ENCODE measurements at places on chromosomes 2 and 18. TPM values are rescaled to one million over a fixed set of nuclear protein-coding genes. Genes with fewer than 3 reads are reported as not detected.

DNA sequence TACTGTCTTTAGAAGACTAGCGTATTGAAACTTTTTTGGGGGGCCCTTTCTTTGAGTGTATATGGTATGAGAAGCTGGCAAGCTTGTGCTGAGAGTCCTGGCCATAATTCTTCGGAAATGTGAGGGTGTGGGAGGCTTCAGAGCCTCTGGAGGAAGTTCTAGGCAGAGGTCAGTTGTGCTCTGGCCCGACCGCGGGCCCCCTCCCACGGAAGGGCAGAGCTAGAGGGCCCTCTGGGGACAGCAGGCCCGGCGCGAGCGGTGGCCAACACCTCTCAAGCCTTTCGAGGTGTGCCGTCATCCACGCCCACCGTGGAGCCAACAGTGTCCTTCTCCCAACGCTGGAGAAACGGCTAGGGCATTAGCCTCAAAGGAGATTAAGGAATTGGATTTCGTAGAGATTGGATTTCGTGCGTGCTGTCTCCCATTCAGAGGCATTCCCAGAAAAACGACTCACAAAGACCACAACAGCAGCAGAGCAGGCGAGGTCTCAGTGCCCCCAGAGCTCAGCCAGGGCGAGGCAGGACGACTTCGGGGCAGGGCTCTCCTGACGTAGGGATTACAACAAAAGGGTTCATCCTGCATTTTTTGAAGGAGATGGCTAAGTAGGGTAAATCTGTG is 2.2 kb upstream of the MTCL1 start:
- no peak for DNase-seq

GRCh38 chr2:231545105-231545902 is 15.1 kb upstream of the NMUR1 start:
- DNase-seq: no peak

CYP1B1 gene
- polyA plus RNA-seq: 64.7 TPM

FBLN7 gene
- polyA plus RNA-seq: 12.0 TPM

DDX1 gene
- 159 TPM for polyA plus RNA-seq

INO80C gene
- 28.9 TPM for polyA plus RNA-seq

LONRF2 gene
- polyA plus RNA-seq: 4.1 TPM

GPBAR1 gene
- polyA plus RNA-seq: 1.8 TPM

CCDC85A gene
- polyA plus RNA-seq: 1.4 TPM

OR6B2 gene
- not detected for polyA plus RNA-seq

- no peak for DNase-seq
Observed at GRCh38 chr2:88866756-88867155, 175.3 kb downstream of the RPIA start.

DNA sequence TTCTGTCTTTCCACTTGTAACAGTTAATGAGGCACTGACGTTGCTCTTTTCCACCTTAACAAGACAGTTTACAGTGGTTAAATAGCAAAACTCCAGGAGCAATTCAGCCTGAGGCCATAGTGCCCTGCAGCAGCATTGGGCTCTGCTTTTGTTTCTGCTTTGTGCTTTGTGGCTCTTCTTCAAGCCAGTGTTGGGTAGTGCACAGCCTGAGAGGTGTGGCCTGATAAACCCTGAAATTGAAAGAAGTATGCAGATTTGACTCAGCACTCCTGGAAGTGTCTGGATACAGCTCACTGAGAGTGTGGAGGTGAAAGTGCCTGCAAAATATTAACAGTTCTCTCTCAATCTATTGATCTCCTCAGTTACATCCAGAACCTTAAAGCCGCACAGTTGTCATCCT is 63.0 kb downstream of the STK25 start:
- DNase-seq: no peak

ACMSD gene
- 40.8 TPM for polyA plus RNA-seq

- no peak for DNase-seq
Observed at GRCh38 chr2:66888246-66888645, 453.3 kb downstream of the MEIS1 start.

PID1 gene
- polyA plus RNA-seq: 6.7 TPM

OSBPL6 gene
- polyA plus RNA-seq: 6.5 TPM

GRCh38 chr2:74375838-74376237 is 4.3 kb downstream of the DCTN1 start:
- no peak for DNase-seq

SULT1C2 gene
- polyA plus RNA-seq: 86.3 TPM

DNA sequence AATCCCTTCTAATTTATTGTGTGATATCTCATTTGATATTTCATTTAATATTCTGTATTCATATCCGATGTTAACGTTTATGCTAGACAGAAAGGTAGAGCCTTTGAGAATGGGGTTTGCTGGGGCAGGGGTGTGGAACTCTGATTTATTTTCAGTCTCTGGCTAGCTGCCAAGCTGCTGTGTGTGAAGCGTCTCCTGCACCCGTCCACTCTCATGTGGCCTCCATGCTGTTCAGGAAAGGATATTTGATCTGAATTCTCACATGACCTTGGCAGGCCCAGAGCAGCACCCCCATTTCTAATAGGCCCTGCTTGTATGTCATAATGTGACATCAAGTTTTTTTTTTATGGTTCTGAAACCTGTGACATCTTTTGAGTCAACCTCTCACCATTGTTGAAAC is 1.6 kb downstream of the IL1R1 start:
- DNase-seq: no peak

- no peak for DNase-seq
Observed at GRCh38 chr2:24482972-24483300, 8.1 kb upstream of the NCOA1 start.

SOX11 gene
- polyA plus RNA-seq: 19.4 TPM

GRCh38 chr2:141200191-141200590 is 930.6 kb downstream of the LRP1B start:
- no peak for DNase-seq

GRCh38 chr2:182463760-182464159 is 36.9 kb upstream of the PDE1A start:
- no peak for DNase-seq

DNA sequence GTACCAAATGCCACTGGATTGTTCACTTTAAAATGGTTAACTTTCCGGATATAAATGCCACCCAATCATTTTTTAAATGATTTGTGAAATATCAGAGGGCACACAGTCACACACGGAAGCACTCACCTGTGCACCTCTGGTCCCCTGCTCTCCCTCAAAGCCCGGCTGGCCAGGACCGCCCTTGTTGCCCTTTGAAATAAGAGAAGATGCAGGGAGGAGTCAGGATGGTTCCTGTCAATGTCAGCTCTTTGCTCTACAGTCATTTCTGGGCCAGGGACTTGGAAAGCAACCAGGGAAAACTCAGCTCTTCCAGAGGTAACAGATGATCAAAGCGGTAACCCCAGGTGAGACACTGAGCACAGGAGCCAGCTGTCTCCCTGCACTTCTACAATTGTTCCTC is 60.7 kb downstream of the COL6A3 start:
- DNase-seq: peak; percentile 49

GRCh38 chr2:133986081-133986837 is 267.6 kb upstream of the MGAT5 start:
- no peak for DNase-seq

GRCh38 chr2:138632066-138632620 is 130.6 kb downstream of the SPOPL start:
- DNase-seq: no peak

RBM43 gene
- polyA plus RNA-seq: 12.7 TPM

DNA sequence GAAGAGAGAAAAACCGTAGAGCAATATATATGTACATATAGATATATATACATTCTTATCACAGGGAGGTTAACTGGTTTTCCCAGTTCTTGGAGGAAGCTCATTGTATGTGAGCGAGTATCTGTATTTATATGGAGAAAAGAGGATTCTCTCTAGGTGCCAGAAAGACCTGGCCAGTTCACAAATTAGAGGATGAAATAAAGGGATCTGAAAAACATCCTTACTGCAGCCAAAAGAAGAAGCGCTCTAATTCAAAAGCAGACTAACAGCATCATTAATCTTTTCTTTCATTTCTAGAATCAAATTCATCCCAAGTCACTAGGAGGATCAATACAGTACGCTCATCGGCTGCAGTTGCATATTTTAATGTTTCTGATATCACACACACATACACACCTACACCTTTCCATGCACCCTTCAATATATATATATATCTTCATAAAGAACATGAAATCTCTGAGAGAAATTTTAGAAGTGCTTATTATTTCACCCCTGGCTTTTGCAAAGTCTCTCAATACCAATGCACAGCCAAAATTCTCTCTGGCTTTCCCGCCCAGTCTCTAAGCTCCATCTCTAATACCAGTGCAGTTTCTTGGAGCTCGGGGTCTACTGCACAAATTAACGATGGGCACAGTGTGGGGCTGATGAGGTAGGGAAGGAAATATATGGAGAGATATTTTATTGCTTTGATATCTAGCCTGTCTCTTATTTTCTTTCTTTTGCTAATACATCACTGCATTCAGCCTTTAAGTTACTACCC is 731 bp downstream of the NRXN1 start:
- DNase-seq: no peak

DNA sequence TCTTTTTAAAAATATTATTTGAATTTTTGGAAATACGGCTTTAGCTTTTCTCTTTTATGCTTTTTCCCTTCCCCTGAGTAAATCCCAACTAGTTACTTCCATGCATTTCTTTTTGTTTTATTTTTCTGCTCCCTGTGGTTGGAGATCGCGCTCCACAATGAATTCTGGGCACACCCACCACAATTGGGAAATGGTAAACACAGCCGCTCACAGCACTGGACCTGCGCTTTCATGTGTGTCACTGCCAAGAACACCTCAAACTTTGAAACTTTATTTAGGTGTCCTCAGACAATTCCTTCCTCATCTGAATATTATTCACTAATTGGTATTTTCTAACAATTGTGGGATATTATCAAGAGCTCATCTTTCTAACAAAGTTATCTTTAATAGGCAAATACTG is 82.8 kb upstream of the TMEM18 start:
- no peak for DNase-seq

LIPG gene
- polyA plus RNA-seq: 43.9 TPM

- no peak for DNase-seq
Observed at GRCh38 chr2:9078405-9078804, 74.9 kb upstream of the MBOAT2 start.

- no peak for DNase-seq
Observed at GRCh38 chr2:202074324-202074723, 1.3 kb downstream of the KIAA2012 start.

DNA sequence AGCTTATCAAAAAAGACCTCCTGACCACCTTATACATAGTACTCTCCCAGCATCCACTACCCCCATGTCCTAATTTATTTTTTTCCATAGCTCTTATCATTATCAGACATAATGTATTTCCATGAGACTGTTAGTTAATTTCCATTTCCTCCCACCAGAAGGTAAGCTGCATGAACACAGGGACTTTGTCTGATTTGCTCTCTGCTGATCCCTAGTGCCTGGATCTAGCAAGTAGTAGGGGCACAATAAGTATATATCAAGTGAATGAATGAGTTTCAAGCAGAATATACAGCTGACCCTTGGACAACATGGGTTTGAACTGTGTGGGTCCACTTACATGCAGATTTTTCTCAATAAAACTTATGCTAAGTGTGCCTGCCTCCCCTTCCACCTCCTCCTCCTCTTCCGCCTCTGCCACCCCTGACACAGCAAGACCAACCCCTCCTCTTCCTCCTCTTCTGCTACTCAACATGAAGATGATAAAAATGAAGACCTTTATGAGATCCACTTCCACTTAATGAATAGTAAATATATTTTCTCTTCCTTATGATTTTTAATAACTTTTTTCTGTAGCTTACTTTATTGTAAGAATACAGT is 53.8 kb downstream of the CTAGE1 start:
- DNase-seq: no peak

DNA sequence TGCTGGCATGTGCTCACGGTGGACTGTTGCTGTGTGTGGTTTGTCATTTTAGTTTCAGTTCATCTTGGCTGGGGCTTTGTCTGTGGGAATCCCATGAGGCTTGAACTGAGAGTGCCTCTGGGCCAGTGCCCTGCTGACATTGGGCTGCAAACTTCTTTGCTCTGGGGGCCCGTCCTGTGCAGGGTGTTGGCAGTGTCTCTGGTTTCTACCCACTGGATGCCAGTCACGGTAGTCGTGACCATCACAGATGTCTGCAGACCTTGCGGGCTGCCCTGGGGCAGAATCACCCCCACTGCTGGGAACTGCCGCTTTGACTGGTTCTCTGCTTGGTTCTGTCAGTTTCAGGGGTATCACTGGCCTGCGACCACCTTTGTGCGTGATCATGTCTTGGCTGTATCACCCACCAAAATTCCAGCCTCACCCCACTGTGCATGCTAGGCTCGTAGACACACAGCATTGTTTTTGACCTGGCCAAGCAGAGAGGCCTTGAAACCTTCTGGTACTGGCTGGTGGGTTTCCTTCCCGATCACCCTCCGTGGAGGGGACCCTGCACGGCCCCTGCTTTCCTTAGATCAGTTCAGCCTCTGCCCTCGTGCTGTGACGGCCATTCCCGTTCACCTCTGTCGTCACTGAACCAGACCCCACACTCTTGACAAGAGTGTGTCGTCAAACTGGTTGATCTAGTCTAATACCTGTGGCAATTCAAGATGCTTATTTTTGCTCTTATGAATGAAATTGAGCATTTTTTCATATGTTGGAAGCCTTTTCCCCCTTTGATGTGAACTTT is 57.6 kb downstream of the KCNG2 start:
- DNase-seq: no peak

DNA sequence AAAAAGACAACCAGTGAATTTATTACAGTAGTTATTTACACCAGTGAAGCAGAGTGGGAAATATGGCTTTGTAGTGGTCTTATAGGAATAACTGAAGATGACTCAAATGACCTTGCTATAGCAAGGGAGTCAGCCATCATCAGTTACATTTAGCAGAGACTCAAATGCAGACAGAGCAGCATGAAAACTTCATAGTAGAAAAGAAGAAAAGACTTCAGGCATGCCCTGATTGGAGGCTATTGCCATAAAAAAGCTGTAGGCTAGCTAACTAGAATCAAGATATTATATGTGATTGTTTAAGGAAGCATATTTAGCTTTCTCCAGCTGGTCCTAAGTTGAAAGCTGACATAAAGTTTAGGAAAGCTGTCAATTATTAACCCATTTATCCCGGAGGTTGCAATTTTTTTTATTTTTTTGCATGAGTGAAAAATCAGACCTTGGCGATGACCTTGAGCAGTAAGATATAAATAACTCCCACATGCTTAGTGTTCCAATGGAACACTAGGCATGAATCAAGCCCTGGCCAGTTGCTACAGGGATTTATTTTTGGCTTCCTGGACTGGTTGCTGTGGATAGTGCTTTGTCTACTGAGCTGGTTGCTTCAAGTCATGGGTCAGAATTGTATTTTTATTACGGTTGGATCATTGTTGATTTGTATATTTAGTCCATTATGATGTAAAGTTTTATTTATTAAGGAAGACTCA is 675.6 kb upstream of the VRK2 start:
- peak; percentile 1 for DNase-seq
